Globus pallidus (tissue), 1 donor: ENCODE measurements at places on chromosomes 4 and X.

- DNase-seq = no peak
Observed at GRCh38 chr4:124066595-124066994, 645.9 kb downstream of the ANKRD50 start.

DNA sequence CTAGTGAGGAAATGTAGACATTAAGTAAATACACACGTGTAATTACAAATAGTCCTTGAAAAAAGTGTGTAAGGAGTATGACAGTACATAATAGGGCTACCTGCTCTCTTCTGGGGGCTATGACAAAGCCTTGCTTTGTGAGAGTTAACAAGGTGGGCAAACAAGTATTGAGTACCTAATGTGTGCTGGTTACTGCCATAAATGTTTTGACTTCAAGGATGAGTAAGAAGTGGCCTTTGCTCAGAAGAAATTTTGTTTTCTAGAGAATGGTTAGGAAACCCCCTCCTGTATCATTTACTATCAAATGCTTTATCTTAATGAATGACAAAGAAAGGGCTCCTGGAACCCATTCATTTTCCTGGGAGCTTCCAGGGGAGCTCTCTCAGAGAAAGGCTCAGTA, 167.0 kb upstream of the CASK start:
- no peak for DNase-seq

DNA sequence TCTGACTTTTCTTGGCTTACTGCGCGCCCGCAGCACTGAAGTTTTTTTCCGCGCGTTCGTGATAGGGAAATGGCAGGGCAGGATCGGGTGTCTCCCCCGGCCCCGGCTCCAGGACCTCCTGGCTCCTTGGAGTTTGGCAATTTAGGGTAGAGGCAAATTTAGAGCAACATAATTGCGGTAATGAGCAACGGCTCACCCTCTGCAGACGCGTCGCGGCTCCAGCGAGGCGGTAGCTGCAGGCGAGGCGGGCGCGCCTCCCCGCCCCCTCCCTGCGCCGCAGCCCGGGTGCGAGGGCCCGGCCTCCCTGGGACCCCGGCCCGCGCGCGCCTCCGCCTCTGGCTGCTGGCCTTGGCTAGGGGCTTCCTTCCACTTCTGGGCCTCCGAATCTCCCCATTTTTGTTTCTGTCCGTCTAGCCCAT, 6.2 kb downstream of the MSX1 start:
- no peak for DNase-seq

- no peak for DNase-seq
Observed at GRCh38 chrX:2388669-2389068, 112.1 kb downstream of the DHRSX start.

GRCh38 chrX:48645669-48646068, 37.9 kb upstream of the WAS start:
- no peak for DNase-seq

DNA sequence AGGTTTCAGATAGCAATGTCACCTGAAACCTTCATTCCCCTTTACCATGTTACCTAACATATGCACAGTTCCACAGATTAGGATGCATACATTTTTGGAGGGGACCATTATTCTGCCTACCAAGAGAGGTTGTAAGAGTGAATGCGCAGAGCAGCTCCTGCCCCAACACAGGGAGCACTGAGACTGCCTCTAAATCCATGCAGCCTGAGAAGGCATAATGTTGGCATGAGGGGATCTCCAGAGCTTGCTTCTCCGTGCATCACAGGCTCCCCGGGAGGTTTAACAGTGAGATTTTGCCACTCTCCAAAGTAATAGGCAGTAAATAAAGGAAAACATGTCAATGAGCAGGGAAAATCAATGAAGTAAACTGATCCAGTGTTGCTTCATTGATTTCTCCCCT, 410.8 kb downstream of the PCDH7 start:
- DNase-seq = no peak
